ENCODE measurements at places on chromosomes 13 and 19.
A peak's percentile ranks its signal among the peaks of the same experiment; 100 is the strongest.

DNA sequence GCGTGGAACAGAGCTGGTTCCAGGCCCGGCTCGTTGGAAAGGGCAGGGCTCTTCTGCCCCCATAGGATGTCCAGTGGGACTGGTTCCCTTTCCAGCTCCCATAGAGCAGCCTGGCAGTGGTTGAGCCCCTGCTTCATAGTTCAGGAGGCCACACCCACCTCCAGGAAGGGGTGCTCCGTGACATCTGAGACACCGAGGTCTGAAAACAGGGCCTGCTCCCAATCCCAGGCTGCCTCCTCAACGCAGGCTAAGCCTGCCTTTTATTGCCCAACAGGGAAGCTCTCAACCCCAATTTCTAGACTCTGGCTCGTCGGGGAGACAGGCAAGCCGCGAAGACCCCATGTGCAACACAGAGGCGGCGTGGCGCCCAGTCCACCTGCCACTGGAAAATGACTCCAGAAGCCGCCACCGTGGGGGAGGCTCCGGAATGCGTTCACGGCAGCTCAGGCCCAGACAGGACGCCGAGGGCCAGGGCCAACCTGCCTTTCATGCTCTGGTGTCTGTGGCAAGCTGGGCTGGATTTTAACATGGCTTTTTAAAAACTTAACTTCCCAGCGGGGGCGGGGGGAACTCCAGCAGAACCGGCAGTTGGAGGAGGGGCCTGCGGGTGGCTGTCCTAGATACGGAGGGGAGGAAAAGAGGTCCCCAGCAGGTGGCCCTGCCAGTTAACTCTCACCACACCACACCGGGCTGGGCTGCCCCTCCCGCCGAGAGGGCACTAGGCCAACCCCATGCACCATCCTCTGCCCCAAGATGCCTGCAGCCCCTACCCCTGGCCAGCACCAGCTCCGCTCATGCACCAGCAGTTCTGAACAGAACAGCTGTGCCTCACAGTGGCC, 17.9 kb upstream of the TINCR start:
- peak; percentile 22 for DNase-seq

GRCh38 chr13:99289271-99289670, 17.9 kb downstream of the GPR183 start:
- DNase-seq, result no peak

- DNase-seq, result peak; percentile 26
These were observed 24.1 kb downstream of the SLC25A30 start for GRCh38 chr13:45393941-45394570.

GRCh38 chr13:34967851-34968562, 25.9 kb downstream of the NBEA start:
- DNase-seq, result no peak

DNA sequence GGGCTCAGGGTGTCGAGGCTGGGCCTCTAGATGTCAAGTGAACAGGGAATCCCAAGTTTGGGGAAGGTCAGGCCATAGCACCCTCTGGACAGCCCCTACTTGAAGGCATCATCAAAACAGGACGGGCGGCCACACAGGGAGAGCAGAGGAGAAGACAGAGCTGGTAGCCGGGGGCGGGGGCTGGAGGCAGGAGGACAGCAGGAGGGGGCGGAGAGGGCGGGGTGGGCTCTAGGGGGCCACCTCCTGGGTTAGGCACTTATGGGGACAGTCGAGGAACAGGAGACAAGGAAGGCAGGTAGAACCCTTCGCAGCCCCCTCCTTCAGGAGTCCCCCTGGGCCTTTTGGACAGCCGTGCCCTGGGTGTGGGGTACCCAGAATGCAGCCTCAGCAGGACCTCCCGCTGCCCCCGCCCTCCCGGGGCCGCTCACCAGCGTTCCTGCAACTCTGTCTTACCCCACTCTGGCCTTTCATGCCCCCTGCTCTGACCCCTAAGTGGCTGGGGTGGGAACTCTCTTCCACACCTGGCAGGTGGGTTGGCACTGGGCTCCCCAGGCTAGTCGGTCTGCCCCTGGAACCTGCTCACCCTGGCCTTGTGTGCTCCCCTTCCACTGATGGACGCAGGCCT, 5.8 kb downstream of the SSBP4 start:
- DNase-seq, result no peak

DNA sequence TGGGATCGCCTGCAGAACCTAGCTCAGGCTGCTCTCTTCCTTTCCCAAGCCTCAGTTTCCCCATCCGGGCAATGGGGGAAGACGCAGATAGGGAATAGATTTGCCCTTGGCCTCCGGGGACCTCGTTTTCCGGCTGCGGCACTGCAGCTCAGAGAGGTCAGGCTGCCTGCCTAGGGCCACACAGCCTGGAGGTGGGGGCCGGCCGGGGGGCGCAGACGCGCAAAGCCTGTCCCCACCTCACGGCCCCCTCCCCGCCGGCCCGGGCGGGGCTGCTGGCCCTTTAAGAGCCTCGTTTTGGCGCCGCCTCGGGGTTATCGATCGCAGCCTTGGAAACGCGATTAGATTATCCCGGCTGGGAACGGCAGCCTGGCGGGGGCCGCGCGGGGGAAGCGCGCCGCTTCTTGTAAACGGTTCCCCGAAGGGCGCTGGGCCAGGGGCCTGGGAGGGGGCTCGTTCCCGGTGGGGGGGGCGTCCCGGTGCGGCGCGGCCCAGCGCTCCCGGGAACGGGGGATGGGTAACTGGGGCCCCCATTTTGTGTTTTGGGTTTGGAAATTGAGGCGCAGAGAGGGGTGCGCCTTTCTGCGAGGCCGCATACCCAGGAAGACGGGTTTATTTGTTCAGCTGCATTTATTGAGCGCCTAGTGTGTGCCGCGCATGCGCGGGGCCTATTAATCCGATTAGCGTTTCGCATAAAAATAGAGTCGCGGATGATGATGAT, 23.4 kb upstream of the TCF3 start:
- DNase-seq, result no peak

Data from activated CD4-positive, alpha-beta memory T cell treated with anti-CD3 and anti-CD28 coated beads, Interleukin-2, amount 10 ng/mL, durations not matched to agents 7 days and 5 days (primary cell).